Fibroblast of skin of left biceps (primary cell): ENCODE measurements at places on chromosomes 2 and 18.

DNA sequence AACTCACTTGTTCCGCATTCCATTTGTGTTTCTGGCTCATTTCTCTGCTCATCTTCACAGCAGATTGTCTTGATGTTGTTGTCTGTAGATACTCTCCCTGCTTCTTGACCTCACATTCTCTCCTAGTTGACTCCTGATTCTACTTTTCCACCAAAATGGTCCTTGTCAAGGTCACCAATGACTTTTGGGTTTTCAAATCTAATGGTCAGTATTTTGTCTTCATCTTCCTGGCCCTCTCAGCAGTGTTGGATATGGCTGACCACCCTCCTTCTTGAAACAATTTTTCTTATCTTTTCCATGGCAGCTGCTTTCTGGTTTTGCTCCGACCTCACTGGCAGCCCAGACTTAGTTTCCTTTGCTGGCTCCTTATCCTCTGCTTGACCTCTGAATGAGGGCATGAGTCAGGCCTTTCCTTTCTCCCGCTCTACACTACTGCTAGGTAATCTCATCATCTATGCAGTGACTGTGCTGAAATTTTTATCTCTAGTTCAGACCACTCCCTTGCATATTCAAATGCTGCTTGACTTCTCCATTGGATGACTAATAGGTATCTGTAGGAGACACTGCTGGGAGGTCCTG, 386.6 kb upstream of the SPRED2 start:
- DNase-seq: no peak

DNA sequence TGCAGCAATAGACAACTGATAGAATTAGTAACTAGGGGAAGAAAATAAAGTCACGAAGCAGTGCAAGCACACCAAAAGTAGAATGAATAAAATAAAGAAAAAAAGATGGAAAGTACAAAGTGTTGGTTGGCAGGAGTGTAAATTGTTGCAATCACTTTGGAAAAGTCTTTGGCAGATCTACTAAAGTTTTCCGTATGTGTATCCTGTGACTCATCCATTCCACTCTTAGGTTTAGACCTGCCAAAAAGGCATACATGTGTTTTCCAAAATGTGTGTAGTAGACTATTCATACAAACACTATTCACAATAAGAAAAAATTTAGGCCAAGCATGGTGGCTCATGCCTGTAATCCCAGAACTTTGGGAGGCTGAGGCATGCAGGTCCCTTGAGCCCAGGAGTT, 282.1 kb upstream of the FSIP2 start:
- peak; percentile 55 for DNase-seq

DNA sequence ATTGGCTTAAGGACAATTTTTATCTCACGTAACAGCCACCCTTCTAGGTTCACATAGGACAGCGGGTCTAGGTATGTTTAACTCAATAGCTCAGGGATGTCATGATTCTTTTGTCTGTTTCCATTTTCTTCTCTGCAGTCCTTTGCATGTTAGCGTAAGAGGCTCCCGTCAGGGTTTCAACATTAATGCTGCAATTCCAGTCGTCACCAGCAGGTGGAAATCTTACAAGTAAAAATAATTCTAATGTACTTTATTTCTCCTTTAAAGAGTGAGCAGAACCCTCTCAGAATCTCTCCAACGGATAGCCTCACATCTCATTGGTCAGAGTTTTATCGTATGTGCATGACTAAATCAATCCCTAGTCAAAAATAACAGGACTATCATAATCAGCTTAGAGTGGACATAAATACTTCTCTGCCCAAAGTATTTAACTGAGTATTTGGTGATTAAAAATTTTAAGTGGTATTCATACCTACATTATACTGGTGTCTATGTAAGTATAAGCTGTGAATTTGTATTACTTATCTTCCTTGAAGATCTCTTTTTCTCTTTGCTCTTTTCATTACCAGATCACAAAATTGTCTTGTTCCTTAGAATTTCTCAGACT, 487.2 kb upstream of the GCFC2 start:
- peak; percentile 26 for DNase-seq

DNA sequence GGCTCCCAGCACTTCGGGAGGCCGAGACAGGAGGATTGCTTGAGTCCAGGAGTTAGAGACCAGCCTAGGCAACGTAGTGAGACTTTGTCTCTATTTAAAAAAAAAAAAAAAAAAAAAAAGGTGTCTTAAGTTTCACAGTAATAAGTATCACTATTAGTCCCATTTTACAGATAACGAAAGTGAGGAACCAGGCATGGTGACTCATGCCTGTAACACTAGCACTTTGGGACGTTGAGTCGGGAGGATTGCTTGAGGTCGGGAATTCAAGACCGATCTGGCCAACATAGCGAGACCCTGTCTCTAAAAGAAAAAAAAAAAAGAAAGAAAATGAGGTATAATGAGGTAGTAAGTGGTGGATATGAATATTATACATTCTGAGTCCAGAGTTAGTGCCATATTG, 2.5 kb downstream of the KCNJ13 start:
- DNase-seq: no peak

GRCh38 chr18:33906046-33906445, 318.7 kb downstream of the NOL4 start:
- DNase-seq: no peak

- DNase-seq: no peak
Observed at GRCh38 chr2:22198381-22199283, 1074.9 kb downstream of the TDRD15 start.

DNA sequence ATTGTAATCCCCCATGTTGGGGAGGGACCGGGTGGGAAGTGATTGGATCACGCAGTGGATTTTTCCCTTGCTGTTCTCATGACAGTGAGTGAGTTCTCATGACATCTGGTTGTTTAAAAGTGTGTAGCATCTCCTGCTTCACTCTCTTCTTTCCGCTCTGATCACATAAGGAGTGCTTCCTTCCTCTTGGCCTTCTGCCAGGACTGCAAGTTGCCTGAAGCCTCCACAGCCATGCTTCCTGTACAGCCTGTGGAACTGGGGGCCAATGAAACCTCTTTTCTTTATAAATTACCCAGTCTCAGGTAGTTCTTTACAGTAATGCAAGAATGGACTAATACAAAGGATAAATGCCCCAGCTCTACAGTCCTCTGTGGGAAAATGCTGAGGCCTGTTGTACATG, 437.5 kb upstream of the NXPH2 start:
- DNase-seq: no peak

GRCh38 chr18:45528712-45529336, 86.5 kb upstream of the SLC14A2 start:
- DNase-seq: no peak

DNA sequence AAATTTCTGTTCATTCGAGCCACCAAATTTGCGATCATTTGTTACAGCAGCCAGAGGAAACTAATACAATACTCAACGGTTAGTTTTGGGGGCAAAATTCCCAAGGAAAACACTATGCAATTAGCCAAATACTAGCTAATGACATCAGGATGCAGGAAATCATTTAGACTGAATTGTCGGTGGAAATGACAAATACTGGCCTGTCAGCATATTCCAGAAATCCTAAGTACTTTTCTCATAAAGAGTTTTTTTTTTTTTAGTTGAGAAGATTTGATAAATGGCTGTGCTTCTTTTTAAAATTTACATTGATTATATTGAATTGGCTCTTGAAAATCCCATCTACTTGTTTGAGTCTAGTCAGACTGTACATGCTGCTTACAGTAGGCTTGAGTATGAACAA, 410.1 kb downstream of the SUCLG1 start:
- no peak for DNase-seq

DNA sequence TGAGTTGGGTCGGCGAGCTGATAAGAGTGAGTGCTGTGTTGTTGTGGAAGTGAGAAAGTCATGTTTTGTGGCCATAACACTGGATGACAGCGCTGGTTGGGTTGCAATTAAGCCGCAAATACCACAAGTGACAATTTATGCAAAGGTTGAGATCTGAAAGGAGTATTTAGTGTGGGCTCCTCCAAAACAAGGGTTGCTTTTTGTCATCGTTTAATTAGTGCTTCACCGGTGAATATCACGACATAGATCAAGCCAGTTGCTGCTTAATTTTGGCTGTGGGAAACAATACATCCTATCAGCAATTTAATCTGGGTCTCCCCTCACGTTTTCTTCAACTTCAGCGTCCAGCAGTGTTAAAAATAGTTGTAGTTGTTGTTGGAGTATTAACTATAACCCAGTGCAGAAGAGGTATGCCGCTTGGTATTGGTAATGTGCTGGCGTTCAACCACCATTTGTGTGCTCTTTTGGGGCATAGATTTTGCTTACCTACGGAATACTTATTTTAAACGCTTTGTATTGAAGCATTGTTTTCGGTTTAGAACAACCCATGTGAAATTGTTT, 662 bp downstream of the ACVR2A start:
- DNase-seq: no peak

GRCh38 chr2:144426981-144427479, 92.9 kb downstream of the ZEB2 start:
- DNase-seq: no peak

GRCh38 chr2:106011380-106011779, 182.7 kb downstream of the UXS1 start:
- DNase-seq: no peak

GRCh38 chr18:46264255-46264654, 160.1 kb downstream of the HAUS1 start:
- no peak for DNase-seq

- no peak for DNase-seq
Observed at GRCh38 chr2:107001062-107001461, 115.1 kb upstream of the ST6GAL2 start.

DNA sequence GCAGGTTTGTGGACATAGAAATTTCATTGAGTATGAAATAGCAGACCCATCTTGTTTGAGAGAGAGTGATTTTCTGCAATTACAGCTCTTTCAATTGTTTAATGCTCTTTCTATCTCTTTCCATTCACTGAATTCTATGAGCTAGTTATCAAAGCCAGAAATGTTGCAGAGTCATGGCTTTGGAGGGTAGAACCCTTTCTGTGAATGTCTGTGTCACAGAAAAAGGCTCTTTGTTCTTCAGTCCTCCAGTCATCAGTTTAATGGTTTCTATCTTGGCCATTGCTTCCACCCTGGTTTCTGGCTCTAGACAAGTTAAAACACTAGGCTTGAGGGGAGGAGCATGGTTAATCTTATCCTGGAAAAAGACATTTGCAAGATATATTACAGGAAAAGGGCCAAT, 655.0 kb downstream of the STK39 start:
- DNase-seq: no peak

DNA sequence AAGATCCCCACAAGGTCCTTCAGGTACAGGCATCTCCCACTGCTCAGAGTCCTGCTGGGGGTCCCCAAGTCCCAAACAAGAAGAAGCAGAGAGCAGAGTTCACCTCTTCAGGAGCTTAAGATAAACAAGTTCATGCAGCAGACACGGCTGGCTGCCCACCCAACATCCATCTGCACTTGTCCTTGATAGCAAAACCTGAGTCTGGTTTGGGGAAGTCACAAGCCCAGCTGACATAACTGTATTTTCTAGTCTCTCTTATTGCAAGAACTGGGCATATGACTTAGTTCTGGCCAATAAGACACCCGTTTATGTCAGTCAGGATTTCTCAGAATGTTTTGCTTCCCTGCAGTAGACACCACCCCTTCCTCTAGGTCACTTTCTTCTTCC, 31.8 kb downstream of the AFF3 start:
- DNase-seq: no peak

GRCh38 chr2:217987391-217987790, 15.4 kb downstream of the TNS1 start:
- DNase-seq: no peak
